Amniotic epithelial cell (primary cell): ENCODE measurements at places on chromosomes 13 and 19.

DNA sequence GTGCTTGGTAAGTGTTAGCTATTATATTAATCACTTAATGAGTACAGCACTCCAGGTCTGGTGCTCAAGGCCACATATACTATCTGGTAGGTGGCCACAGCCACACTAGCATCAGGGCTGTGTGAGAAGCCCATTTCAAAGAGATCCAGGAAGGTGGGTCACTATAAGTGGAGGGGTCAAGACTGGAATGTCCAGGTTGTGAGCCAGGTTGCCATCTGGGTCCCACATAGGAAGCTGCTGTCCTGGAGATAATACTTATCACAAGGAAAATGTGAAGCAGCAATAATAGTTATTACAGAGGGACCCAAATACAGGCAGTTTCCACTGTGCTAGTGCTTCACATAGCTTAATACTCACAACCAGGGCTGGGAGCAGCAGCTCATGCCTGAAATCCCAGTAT, 13.1 kb downstream of the C19orf47 start:
- no peak for DNase-seq

DNA sequence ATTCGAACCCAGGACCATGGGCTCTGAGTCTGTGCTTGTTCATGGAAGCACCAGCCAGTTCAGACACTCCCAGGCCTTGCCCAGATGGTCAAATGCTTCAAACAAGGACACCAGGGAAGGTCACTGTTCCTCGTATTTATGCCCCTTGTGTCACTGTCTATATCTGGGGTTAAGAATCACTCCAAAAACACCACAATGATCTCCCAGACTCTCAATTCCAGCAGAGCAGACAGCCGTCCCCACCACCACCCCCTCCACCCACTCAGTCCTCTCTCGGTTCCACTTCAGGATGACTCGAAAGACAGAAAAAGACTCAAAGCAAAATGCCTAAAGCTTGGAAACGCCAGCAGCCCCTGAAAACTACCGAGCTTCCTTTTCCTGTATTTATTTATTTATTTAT, 79.0 kb downstream of the INSR start:
- no peak for DNase-seq

GRCh38 chr13:30128591-30128990, 178.8 kb downstream of the KATNAL1 start:
- no peak for DNase-seq

DNA sequence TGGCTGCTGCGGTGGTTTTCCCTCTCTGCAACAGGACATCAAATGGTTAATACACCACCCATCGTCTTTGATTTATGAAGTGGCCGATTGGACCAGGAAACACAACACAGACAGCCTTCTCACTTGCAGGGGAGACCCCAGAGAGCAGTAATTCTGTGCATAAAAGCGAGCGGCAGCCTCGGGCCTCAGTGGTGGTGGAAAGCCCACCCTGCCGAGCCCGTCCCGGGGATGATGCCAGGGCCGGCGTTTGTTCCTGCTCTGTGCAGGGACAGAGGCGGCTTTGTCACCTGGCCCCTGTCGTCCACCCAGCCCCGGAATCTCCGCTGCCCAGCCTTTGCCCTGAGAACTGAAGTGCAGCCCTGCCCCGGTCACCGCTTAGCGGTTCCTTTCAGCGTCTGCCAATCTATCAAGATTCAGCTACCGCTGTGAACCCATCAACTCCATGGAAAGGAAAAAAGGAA, 184.4 kb downstream of the TSHZ3 start:
- no peak for DNase-seq

GRCh38 chr19:30107251-30107650, 165.2 kb downstream of the URI1 start:
- DNase-seq: no peak

- peak; percentile 0 for DNase-seq
Observed at GRCh38 chr19:14632286-14632685, 42.4 kb downstream of the ADGRE3 start.

GRCh38 chr19:47790398-47790814, 11.9 kb downstream of the SELENOW start:
- peak; percentile 59 for DNase-seq

DNA sequence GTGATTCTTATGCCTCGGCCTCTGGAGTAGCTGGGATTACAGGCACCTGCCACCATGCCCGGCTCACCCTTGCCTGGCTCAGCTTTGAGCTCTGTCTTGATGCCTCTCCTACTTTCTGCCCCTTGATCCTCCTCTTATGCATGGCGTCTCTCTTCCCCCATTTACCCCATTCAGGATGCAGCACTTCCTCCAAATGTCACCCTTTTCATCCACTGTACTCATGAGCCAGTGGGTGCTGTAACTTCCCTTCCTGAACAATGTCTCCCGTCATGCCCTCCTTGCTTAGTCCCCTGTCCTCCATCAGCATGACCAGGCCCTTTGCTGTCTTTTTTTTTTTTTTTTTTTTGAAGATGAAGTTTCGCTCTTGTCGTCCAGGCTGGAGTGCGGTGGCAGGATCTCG, 3.4 kb upstream of the SIGLEC9 start:
- no peak for DNase-seq

DNA sequence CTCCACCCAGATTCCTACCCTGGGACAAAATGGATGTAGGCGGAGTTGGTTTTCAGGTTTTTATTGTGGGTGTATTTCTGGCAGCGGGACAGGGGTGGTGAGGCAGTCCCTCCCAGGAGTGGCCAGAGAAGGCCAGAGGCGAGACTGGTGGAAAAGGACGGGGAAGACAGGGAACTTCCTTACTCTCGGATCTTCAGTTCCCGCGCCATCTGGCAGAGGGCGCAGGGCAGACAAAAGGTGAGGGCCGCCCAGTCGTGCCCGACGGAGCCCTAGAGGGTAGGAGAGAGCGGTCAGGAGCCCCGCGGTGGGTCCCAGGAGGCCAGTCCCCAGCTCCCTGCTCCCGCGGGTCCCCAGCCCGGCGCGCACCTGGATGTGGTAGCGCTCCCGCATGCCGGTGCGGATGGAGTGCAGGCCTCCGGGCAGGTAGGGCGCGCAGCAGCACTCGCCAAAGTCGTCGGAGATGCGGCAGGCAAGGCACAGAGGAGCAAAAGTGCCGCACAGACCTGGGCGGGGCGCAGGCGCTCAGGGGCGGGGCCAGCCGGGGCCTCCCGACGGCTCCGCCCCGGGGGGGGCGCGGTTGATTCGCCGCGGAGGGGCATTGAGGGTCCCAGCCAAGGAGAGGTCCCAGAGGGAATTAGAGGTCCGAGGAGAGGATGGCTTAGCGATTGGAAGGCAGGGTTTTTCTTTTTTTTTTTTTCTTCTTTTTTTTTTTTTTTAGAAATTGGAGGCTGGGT, 3.0 kb downstream of the CNFN start:
- peak; percentile 40 for DNase-seq

DNA sequence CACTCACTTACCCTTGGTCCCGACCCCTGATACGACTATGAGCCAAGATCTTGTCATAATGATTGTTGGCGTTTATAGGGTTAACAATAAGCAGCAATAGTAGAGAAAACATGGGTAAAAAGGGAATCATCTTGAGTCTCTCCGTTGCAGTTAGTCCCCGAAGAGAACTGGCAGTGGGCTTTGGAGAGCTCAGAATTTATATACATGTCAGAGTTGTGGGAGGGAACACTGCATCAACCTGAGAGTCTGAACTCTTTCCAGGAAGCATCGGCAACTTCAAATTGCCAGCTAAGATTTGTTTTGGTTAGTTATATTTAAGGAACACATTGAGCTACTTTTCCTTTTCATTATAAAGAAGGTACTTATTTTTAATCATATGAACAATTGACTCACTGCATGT, at the start of gene POSTN:
Gene POSTN, minus strand, starts transcription at position 172 of the 400 bp plus-strand sequence. Its CDS starts 42 bp downstream, at position 130.
- peak; percentile 70 for DNase-seq

DNA sequence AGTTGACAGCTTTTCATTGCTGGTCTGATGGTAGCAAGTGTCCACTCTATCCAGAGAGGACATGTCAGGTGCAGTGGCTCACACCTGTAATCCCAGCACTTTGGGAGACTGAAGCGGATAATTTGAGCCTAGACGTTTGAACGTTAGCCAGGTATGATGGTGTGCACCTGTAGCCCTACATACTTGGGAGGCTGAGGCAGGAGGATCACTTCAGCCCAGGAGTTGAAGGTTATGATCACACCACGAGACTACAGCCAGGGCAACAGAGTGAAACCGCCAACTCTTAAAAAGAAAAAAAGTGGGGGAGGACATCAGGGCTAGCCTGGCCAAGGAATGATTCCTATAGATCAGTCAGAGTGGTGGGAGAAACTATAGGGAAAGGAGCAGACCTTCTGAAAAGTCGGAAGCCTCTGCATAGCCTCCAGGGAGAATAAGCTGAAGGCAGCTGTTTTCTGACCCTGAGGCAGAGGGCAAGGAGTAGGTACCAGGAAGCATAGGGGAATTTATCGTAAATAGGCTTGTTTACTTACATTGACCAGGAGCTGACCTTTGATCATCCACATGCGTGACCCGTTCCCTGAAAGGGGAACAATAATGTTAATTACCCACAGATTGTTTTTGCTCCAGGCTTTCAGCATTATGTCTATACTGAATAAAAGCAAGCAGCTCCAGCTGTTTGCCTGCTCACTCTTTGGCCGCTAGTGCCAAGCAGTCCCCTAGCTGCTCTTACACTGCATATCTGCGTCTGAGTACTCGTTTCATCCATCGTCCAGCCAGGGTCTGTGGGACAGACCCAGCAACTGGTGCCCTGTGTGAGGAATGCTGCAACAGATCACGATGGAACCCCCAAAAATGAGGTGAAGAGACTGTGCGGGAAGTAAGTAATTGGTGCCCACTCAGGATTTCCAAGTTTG, 161.6 kb downstream of the RNF17 start:
- DNase-seq: no peak

DNA sequence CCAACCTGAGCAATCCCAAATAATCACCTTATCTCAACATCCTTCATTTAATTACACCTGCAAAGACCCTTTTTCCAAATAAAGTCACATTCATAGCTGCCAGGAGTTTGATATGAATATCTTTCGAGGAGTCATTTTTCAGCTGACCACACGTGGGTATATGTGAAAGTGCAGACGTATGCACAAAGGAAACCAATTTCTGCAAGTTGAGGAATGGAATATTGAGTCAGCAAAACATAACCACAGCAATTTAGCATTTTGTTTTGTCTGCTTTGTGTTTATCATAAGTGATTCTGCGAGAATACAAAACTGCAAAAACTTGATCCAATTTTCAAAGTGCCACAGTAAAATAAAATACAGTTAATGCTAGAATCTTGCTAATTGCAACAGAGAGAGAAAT, 295.9 kb downstream of the SUCLA2 start:
- no peak for DNase-seq

DNA sequence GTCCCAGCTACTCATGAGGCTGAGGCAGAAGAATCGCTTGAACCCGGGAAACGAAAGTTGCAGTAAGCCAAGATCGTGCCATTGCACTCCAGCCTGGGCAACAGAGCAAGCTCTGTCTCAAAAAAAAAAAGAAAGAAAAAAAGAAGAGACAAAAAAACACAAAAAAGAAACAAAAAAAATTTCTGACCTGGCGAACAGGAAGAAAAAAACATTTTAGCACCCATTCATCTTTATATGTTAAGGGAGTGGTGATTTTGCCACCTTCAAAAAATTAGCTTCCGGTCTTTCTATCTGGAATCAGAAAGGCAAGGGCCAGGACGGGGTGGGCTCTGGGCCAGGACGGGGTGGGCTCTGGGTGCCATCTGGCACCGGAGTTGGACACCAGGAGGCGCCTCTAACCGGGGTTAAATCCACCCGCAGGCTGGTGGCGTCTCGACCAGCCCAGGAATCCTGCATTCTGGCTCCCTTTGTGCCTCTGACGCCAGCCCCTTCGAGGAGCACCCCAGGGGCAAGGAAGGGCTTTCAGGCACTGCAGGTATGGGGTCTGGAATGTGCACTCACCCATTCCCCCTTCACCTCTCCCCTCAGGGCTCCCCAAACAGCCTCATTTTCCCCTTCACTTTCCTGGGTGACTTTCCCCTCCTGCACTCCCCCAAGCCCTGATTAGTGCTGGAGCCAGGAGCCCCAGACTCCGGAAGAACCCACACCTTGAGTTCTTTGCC, 10.4 kb upstream of the ZSWIM4 start:
- peak; percentile 49 for DNase-seq

- DNase-seq: no peak
Observed at GRCh38 chr13:44474122-44474910, 100.7 kb downstream of the SERP2 start.

- DNase-seq: peak; percentile 96
Observed at GRCh38 chr19:48780631-48781391, 25.5 kb downstream of the FGF21 start.

GRCh38 chr13:26759907-26760831, at the start of gene GPR12:
TSS of gene GPR12 (minus strand) at chr13:26760786. CDS start at chr13:26759827, 959 bp downstream.
- peak; percentile 2 for DNase-seq
